ENCODE measurements at places on chromosomes 2 and 18. TPM values are rescaled to one million over a fixed set of nuclear protein-coding genes. Genes with fewer than 3 reads are reported as not detected.

Gene ERFE
- 0.51 TPM for total RNA-seq

DNA sequence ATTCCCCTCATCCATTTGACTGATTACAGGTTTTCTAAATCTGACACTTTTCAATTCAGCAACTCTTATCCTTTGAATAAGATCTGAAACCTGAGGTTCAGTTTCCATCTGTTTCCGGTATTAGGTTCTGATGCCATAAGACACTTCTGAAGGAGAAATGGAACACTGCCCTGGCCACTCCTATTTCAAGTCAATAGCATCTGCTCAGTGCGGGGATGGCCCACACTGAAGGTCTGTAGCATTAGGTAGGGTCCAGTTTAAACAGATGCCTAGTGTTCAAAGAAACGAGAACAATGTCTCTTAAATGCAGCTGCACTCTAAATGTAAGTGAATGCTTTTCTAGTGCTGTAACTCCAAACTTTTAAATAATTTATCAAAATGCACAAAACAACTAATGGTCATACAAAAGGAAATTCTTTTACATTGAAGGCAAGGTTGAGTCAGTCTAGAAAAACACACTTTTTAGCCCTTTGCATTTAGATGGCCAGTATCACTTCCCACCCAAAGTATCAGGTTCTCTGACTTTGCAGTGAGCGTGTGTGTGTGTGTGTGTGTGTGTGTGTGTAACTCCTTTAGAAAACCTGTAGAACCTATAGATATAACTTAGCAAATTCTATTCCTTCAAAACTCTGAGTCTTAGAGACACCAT lies 78.2 kb downstream of the STK39 start:
- no peak for DNase-seq

GRCh38 chr2:227813562-227814353 lies at the start of gene CCL20:
CCL20 (plus strand) TSS chr2:227813842; CDS start chr2:227813912, 70 bp downstream.
- DNase-seq = no peak

- DNase-seq = no peak
Measured at GRCh38 chr2:236190674-236191073, 22.5 kb upstream of the GBX2 start.

- DNase-seq = no peak
Measured at GRCh38 chr18:48894799-48895346, 55.9 kb downstream of the SMAD7 start.

GRCh38 chr2:176755537-176756135 lies 457.0 kb upstream of the HNRNPA3 start:
- DNase-seq = no peak

- no peak for DNase-seq
Measured at GRCh38 chr2:60926741-60927552, 45.6 kb downstream of the REL start.

- no peak for DNase-seq
Measured at GRCh38 chr2:179272406-179273192, 8.0 kb upstream of the SESTD1 start.

DNA sequence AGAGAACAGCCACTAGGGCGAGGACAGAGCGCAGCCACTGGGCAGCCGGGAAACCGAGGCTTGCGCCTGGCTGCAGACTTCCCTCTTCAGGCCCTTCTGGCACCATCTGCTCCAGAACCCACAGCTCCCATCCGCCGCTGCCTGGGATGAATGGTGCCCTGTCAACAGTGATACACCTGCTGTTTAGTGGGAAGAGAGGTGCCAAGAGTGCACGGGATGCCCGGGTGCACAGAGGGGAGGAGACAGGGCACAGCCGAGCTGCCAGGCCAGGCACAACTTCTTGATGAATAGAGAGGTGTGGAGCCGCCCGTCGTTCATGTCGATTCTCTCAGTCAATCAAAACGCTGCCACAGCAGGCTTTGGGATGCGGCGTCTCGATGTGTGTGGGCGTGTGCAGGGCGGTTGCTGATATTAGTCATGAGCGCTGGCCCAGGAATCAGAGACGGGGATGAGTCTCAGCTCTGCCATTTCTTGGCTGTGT lies 39.5 kb downstream of the RRM2 start:
- DNase-seq = peak; percentile 46

Data from Right ventricle myocardium inferior (tissue), 1 donor.